Ureter (tissue), 1 donor: ENCODE measurements at places on chromosomes 2 and 18. TPM values are rescaled to one million over a fixed set of nuclear protein-coding genes. Genes with fewer than 3 reads are reported as not detected.

DNA sequence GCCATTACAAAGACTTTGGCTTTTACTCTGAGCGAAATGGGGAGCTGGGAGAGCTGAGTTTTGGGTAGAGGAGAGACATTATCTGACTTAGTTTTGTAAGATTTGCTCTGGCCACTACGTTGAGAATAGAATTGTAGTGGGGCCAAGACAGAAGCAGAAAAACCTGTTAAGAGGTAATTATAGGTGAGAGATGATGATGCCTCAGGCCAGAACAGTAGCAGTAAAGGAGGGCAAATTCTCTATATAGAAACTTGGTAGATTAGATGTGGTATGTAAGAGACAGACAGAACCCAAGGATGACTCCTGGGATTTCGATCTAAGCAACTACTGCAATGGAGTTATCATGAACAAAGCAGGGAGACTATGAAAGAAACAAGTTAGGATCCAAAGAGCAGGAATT is 17.4 kb upstream of the CREB1 start:
- DNase-seq, result no peak

The TTC39C gene
- total RNA-seq, result 33.2 TPM

GRCh38 chr2:238240757-238241711 is 1.2 kb upstream of the HES6 start:
- DNase-seq, result no peak

- DNase-seq, result no peak
Measured at GRCh38 chr2:68196120-68196716, 38.5 kb downstream of the PNO1 start.

DNA sequence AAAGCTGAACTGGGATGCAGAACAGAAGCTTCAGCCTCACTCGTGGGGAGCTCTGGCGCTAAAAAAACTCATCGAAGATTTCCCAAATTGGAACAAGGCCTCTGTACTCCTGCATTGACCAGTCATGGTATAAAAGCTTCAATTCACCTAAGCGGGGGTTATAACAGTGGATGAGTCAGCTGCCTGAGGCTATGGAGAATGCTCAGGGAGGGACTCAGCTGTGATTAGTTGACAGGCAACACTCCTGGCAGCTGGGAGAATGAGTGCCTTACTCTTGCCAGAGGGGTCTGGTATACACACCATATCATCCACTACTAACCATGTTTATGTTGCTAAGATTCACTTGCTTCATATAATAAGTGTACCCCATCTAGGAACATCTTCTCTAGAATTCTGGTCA is 350.6 kb upstream of the VRK2 start:
- no peak for DNase-seq

DNA sequence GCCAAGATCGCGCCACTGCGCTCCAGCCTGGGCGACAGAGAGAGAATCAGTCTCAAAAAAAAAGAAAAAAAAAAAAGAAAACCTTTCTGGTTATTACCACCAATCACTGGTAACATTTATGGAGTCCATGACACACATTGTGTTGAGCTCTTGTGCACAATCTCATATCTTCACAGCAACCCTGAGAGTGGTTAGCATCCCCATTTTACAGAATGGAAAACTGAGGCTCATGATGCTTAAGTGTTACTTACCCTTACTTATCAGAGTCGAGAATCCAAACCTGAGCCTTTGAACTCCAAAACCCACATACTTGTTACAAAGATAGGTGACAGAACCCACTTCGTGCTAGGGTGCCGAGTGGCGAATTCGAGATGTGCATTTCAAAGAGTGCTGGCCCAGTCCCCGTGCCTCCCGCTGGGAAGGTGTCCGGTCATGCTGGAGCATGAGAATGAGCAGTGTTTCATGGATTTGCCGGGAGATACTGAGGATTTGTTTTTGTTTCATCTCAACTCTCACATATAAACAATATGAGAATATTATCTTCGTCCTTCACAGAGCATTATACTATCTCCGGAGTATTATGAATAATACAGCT is 50.9 kb downstream of the CYP27C1 start:
- DNase-seq, result peak; percentile 17

- no peak for DNase-seq
Measured at GRCh38 chr18:13583576-13584550, 142.5 kb downstream of the FAM210A start.
